Hippocampal formation (tissue), 2 donors: ENCODE measurements at places on chromosomes 5 and 9.

DNA sequence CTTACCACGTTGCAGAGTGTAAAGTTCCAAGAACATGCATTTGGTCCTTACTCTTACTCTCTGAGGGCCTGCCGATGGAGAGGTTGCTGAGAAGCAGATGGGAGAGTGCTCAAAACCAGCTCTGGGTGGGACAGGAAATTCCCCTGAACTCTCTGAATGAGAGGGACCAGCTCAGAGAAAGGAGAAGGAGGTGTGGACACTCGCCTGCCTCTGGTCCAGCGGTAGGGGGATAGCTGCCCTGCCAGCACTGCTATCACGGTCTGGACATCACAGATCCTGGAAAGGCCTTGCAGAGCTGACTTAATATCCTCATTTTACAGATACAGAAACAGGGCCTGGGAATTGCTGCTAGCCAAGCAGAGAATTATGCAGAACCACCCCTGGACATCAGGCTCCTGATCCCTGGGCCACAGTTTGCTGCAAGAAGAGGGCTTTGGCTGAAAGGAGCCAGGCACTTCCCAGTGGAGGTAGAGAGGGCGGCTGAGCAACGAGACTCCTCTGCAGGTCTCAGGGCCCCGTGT lies 4.9 kb downstream of the TRAF1 start:
- DNase-seq, result no peak

DNA sequence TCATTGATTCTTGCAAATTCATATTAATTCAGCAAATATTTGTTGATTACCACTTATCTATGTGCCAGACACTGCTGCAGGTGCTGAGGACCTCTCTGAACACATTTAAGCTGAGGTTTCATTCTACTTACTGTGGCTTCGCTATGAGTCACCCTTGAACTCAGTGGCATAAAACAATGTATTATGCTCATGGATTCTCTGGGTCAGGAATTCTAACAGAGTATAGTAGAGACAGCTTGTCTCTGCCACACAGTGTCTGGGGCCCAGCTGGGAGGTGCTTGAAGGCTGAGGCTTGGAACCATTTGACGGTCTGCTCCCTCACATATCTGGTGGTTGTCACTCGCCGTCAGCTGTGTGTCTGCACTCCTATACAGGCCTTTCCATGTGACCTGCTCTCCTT lies 124.3 kb upstream of the NR3C1 start:
- no peak for DNase-seq

GRCh38 chr5:163916376-163916775 lies 411.0 kb downstream of the MAT2B start:
- DNase-seq, result peak; percentile 18

DNA sequence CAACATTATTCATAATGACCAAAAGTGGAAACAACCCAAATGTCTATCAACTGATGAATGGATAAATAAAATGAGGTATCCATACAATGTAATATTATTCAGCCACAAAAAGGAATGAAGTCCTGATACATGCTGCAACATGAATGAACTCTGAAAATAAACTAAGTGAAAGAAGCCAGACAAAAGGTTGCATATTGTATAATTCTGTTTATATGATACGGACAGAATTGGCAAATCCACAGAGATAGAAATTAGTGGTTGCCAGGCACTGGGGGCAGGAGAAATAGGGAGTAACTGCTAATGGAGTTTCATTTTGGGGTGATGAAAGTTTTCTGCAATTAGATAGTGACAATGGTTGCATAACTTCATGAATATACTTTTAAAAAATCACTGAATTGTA lies 47.0 kb downstream of the KIF24 start:
- no peak for DNase-seq

- no peak for DNase-seq
Measured at GRCh38 chr5:149635394-149635793, 54.1 kb downstream of the ARHGEF37 start.

GRCh38 chr5:74829413-74829812 lies 36.8 kb downstream of the FAM169A start:
- DNase-seq, result no peak

DNA sequence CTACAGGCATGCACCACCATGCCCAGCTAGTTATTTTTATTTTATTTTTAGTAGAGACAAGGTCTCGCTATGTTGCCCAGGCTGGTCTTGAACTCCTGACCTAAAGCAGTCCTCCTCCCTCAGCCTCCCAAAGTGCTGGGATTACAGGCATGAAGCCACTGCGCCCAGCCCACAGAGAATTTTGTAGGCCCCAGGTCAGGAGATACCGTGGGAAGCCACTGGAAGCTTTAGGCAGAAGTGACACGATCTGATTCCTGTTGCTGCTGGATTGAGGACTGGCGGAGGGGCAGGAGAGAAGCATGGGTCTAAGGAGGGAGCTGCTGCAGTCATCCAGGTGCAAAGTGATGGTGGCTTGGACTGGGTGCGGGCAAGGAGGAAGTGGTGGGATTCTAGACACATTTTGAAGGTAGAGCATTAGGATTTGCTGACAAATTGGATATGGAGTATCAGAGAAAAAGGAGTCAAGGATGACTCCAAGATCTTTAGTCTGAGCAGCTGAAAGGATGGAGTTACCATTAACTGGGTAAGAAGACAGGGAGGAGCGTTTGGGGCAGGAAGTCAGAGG lies 20.7 kb downstream of the TCF7 start:
- DNase-seq, result no peak

DNA sequence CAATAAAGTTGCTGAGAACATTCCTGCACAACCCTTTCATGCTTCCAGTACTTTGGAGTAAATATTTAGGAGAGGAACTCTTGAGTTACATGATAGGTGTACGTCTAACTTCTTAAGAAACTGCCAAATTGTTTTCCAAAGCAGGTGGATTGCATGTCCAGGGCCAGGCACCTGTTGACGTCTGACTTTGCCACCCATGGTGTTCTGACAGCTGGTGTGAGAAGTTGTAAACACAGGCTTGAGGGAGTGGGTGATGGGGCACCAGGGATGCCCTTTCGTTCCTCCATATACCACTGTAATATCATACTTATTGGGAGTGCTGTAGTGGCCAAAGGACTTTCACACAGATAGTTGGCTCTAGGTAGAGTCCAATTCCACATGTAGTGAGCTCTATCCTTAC lies 352.1 kb downstream of the GADD45G start:
- DNase-seq, result no peak

- DNase-seq, result no peak
Measured at GRCh38 chr9:86424251-86424891, 70.2 kb upstream of the TUT7 start.

DNA sequence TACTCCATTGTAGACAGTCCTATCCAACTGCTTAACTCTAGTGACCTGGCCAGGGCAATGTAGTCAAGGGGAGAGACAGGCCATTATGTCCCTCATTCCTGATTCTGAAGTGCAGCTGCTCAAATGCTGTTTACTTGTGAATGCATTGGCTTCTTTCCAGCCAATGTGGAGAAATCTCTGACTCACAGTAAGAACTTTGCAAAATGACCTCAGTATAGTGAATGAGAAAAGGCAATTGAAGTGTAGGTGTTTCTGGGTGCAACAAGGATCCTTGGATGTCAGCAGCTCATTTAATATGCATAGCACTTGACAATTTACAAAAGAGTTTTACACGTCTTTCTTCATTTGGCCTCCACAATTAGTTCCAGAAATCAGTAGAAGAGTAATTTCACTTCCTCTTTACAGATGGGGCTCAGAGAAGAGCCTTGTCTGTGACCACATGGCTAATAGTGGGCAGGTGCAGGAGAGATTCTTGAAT lies 367.2 kb downstream of the OSTF1 start:
- no peak for DNase-seq

DNA sequence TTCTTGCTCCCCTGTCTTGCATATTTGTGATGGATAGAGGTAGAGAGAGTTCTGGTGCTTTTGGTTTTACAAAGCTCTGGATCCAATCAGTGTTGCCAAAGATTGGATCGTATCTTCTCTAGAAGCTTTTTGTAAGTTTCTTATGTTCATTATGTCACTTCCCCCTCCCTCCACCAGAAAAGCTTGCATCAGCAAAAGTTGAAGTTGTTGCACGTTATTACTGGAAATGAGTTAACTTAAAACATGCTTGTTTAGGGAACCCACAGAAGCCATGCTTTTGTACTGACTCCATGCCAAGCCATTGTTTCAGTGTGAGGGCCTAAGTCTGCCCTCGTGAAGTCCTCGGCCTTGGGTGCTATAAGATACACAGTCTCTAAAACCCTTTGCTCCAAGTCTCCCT lies 186.5 kb downstream of the ERCC6L2 start:
- DNase-seq, result no peak

- no peak for DNase-seq
Measured at GRCh38 chr9:79014929-79015699, 556.7 kb upstream of the TLE4 start.

DNA sequence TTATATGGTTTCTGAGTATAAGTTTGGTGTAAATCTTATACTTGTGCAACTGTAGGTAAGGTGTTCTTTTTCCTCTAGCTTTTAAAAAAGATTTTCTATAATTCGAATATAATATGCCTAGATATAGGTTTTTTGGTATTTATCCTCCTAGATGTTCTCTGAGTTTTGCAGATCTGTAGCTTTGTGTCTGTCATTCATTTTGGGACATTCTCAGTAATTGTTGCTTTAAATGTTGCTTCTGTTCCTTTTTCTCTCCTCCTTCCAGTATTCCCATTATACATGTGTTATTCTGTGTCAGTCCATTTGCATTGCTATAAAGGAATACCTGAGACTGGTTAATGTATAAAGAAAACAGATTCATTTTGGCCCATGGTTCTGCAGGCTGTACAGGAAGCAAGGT lies 33.7 kb downstream of the LURAP1L start:
- DNase-seq, result no peak

DNA sequence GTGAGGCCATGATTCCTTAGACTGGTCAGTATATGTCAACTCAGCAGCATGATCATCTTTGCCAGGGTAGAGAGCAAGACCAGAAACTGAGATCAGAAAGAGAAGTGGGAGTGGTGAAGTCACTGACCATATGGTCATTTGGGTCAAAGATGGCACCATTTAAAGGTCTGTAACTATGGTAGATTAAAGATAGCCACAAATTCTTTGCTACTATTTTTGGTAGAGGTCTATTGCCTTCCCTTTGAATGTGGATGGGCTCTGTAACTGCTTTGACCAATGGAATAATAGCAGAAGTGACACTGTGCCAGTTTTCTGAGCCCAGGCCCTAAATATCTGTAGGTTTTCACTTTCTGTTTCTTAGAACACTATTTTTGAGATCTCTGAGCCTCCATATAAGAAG lies 117.6 kb downstream of the PCSK1 start:
- no peak for DNase-seq

DNA sequence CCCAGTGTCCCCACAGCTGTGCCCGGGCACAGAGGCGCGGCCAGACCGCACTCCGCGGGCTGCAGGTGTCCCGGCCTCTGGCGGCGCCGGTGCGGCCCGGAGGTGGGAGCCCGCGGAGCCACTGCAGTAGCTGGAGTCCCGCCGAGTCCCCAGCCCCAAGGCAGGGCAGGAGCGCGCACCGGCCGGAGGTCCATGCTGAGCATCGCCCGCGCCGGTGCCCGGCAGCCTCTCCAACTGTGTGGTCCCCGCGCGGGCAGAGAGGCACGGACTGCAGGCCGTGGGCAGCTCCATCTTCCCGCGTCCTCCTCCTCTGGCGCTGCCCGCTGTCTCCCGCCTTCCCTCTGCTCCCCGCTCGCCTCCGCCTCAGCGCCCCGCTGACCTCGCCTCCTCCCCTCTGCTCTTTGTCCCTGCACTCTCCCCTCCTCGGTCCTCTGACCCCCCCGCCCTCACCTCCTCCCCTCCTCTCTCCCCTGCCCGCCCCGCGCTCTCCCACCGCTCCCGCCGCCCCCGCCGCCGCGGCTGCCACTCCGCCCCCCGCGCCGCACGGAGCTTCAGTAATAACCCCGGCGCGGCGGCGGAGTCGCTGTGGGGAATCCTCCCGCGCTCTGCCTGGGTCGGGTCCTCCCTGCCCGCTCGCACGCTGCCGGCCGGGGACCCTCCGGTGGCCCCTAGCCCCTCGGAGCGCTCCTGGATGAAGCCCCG lies at the start of gene ADAMTS16:
Gene ADAMTS16, plus strand, starts transcription at position 554 of the 702 bp plus-strand sequence. Its CDS starts 138 bp downstream, at position 692.
- DNase-seq, result no peak

- DNase-seq, result no peak
Measured at GRCh38 chr5:162231522-162231921, 163.9 kb downstream of the GABRG2 start.

- DNase-seq, result no peak
Measured at GRCh38 chr5:126446498-126447224, 23.5 kb downstream of the GRAMD2B start.

DNA sequence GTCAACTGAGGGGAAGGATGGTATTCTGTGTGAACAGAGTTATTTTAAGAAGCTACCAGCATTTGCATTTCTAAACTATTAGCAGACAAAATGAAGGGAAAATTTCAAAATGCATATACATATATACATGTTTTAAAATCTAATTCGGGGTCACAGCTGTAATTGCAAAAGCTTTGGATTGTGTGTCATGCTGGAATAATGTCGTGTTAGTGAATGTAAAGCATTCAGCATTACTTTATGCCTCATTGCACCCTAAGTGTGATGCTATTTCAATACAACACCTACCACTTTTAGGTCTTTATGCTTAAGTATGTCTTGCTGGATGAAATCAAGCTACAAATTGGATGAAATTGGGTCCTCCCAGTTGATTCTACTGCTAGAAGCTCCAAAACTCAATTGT lies 687.6 kb upstream of the MEF2C start:
- DNase-seq, result no peak

DNA sequence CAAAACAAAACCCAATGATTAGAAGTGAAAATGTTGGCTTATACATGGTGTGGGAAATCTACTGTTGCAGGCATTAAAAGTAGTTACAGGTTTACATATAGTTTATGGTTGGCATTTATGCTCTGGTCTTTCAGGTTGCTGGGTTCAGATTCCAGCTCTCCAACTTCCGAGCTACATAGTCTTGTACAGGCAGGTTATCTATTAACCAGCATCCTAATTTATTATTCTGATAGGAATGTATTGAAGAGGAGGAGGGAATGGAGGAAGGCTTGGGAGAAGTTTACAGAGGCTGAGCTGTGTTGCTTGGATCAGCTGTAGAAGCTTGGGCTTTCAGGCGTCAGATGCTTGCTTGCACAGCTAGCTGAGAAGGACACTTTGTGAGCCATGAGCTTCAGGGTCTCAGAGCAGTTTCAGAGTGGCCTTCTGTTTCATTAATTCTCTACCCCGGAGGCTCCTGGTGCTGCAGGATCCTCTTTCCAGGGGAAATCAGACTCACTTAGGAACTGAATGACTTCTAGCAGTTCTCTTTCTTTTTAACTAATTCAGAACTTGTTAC lies 11.7 kb upstream of the ERBIN start:
- no peak for DNase-seq

DNA sequence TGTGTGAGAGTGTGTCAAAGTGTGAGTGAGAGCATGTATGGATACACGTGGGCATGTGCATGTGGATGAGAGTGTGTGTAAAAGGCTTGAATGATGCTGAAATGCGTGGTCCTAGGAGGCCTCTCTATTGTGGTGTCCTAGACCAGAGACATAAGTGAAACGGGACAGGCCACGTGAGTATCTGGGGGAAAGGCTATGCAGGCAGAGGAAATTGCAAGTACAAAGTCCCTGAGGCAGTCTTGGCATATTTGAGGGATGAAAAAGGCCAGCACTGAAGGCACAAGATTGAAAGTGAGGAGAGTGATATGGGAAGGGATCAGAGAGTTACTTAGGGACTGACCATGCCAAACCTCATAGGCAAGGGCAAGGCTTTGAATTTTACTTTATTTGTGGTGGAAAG lies 67.2 kb upstream of the CCDC152 start:
- DNase-seq, result no peak

- DNase-seq, result no peak
Measured at GRCh38 chr9:95004411-95005277, 278.1 kb downstream of the AOPEP start.
